ENCODE measurements at places on chromosomes 16 and 17.

- DNase-seq = no peak
Measured at GRCh38 chr17:51909971-51910370, 248.5 kb downstream of the CA10 start.

GRCh38 chr17:57242148-57242547 is 14.2 kb upstream of the MSI2 start:
- no peak for DNase-seq

- no peak for DNase-seq
Measured at GRCh38 chr17:80992077-80992947, 671 bp downstream of the CHMP6 start.

DNA sequence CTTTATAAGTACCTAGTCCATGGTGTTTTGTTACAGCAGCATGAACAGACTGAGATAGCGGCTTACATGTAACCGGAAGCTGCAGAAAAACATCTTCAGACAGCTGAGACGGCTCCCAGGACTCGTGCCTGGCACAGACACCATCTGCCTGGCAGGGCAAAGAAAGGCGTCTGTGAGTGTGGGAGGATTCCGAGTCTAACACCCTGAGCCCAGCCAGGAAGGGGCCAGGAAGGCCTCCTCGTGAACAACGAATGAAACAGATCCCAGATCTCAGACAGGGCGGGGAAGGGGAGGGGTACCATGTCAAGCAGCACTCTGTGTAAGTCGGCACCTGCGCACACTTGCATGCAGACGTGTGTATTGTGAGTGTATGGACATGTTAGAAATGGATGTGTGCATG is 4.4 kb upstream of the CSNK1D start:
- no peak for DNase-seq

DNA sequence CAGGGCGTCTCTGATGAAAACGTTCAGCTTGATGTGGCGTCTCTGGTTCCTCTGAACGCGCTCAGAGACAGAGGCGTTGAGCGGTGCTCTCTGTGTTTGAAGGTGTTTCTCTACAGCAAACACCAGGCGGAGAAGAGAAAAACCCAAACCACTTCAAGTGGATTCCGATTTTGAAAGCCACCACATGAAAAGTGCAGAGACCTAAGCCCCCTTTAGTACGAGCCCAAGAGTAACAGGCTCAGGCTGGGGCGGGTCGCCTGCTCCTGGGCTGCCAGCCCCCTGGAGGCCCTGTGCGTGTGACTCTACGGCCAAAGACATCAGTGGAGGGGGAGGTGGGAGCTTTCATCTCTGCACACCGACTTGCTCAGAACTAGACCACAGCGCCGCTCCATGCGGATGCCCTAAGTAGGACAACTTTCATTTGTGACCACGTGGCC is 328.4 kb downstream of the MAF start:
- no peak for DNase-seq

DNA sequence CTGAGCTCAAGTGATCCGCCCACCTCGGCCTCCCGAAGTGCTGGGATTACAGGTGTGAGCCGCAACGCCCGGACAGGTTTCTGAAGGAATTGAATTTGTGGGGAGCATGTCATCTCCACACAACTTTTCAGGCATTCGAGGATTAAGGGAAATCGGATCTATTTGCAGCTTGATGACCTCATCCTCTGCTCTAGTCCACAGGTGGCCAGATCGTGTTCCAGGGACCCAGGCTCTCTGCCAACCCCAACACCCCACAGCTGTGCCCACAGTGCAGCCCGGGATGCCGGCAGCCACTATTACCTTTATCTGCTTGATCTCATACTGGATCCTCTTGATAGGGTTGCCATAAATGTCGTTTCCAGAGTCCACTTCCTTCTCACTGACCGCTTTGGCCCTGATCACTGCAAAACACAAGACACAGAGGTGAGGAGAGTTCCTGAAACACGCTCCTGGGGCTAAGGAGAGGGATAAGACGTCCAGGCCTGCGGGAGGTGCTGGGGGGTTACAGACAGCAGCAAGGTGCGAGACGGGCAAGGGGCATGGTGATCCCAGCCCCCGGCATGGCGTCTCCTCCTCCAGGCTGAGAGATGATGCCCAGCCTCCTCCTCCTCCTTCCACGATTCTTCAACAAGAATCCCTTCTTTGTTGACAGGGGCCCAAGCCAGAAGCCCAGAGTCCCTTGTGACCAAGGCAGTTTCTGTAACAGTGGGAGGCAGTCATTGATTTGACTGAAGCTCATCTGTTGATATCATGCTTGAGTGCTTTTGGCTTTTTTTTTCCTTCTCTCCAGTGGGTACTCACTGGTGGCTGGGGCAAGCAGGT is 29.3 kb downstream of the CEP295NL start:
- DNase-seq = no peak

DNA sequence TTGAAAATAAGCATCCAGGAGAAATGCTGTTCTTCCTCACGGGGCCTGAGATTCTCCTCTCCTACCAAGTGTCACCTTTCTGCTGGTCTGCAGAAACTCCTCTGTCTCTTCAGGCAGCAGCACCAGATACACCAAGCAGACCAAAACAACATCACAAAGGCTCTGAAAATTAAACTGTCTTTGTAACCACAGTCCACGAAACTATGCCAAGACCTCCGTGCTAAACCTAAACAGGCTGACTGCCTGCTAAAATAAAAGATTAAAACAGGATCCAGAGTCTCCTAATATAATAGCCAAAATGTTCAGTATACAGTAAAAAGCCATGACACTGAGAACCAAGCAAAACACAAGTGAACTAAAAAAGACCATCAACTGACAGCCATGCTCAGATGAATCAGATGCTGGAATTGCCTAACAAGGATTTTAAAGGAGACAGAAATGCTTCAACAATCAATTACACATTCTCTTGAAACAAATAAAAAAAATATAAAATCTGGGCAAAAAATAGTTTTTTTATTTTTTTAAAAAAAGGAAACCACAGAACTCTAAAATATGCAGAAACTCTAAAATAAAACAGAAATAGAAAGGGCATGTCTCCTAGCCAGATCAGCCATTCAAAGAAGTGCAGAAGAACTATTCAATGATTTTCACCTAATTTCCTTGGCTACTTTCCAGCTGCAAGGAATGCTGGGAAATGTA is 50.3 kb upstream of the TOX3 start:
- no peak for DNase-seq

- peak; percentile 32 for DNase-seq
Measured at GRCh38 chr16:50208460-50208931, 55.4 kb downstream of the TENT4B start.

- DNase-seq = no peak
Measured at GRCh38 chr17:75945211-75945610, 4.4 kb upstream of the FBF1 start.

DNA sequence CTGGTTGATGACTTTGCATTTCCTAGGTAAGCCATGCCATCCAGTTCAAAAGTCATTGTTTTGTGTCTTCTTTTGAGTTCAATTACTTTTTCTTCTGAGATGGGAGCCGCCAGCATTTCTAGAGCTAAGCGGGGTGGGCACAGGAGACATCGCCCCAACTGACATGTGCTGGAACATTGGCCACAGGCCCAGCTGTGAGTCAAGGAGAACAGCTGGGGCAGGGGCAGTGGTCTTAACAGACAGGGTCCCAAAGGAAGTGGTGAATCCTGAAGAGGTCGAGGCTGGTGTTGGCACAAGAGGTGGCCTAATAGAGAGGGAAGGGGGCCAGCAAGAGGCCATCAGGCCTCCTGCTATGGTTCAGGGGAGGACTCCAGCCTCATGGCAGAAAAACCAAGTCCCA is 17.1 kb downstream of the RAB11FIP4 start:
- no peak for DNase-seq

DNA sequence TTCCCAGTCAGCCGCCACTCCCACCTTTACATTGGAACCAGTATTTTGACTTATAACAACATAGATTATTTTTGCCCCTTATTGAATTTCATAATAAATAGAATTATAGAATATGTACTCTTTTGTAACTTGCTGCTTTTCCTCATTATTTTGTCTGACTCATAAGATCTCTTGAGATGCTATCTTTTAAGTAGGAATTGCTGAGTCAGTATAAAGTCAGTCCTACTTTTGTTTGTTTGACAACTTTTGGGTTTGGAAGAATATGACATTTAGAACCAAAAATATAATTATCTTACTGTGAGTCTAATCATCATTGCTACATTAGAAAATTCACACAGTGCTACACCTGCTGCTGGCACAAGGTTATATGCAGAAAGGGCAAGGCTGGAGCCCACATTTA is 69.7 kb downstream of the STXBP4 start:
- peak; percentile 25 for DNase-seq

DNA sequence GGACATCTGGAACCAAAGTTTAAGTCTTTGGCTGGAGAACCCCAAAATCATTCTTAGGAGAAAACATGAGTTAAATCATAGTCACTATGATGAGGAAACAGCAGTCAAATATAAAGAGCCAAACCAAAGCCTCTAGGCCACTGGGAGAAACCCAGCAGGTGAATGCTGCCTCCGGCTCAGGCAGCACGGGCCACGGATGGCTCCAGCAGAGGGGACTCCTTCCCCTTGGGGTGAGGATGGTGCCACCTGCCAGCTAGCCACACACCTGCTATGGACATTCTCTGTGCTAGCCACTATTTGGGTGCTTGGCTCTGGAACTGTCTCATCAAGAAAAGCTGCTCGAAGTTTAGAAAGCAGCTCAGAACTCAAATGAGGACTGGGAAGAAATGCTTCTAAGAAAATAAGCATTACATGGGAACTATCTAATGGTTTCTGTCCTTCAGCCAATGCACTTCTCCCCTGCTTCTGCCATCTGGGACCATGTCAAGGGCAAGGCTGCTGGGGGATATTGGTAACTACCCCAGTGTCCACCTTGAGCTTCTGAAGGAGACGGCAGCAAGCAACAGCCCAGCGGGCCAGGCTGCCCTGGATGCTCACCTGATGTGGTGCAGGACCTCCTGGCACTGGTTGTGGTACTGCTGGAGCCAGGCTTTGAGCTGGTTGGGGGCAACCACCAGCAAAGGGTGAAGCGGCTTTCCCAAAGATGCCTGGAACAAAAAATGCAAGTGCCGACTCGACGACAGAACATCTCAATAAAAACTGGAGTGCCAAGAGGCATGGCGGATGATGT is 22.5 kb downstream of the ELAC2 start:
- DNase-seq = no peak

- DNase-seq = no peak
Measured at GRCh38 chr17:3039736-3040135, 23.7 kb downstream of the OR1D5 start.

GRCh38 chr16:30005341-30006094 is 5.3 kb downstream of the DOC2A start:
- DNase-seq = peak; percentile 25

- DNase-seq = no peak
Measured at GRCh38 chr17:44970136-44970741, 2.1 kb upstream of the C1QL1 start.

GRCh38 chr17:4162321-4162720 is 19.3 kb downstream of the CYB5D2 start:
- no peak for DNase-seq

DNA sequence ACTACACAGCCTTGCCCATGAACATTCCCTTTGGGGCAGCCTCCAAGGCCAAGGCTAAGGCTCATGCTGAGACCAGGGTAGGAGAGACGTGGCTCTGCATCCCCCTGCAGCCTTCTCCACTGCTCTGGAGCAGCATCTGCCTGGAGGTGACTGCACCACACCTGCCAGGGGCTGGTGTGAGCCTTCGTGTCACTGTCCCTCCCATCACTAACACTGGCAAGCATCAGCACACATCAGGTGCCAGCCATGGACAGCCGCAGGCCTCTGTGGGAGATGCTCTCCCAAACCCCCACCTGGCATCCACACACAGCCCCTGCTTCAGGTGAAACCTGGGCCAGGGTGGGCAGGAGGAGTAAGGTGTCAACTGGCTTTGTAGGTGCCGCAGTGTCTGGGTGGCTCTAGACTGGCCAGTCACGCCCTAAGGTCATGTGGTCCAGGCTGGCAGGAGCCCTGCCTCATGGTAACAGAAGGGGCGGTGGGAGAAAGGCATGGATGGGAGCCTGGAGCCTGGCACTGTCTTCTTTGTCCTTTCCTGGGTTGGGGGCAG is 18.1 kb upstream of the MTSS2 start:
- no peak for DNase-seq

- DNase-seq = no peak
Measured at GRCh38 chr16:50165473-50165872, 12.4 kb downstream of the TENT4B start.

GRCh38 chr17:58710948-58711552 is 18.6 kb downstream of the RAD51C start:
- peak; percentile 58 for DNase-seq

- no peak for DNase-seq
Measured at GRCh38 chr17:29611351-29612093, 11.2 kb downstream of the CORO6 start.

DNA sequence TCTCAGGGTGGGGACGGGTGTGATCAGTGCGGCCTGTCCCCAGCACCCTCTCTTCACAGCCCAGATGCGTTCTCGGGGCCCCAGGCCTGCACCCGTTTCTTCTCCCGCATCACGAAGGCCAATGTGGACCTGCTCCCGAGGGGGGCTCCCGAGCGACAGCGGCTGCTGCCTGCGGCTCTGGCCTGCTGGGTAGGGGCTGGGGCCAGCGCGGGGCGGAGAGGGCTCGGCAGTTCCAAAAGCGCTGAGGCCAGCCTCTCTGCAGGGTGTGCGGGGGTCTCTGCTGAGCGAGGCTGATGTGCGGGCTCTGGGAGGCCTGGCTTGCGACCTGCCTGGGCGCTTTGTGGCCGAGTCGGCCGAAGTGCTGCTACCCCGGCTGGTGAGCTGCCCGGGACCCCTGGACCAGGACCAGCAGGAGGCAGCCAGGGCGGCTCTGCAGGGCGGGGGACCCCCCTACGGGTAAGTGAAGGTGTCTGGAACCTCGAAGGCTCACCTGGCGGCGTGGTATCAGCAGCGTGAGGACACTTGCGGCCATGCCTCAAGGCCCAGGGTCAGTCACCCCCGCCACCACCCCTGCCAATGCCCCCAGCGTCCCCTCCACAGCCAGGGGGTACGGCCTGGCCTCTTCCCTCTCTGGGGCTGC is 4.4 kb downstream of the MSLN start:
- no peak for DNase-seq

DNA sequence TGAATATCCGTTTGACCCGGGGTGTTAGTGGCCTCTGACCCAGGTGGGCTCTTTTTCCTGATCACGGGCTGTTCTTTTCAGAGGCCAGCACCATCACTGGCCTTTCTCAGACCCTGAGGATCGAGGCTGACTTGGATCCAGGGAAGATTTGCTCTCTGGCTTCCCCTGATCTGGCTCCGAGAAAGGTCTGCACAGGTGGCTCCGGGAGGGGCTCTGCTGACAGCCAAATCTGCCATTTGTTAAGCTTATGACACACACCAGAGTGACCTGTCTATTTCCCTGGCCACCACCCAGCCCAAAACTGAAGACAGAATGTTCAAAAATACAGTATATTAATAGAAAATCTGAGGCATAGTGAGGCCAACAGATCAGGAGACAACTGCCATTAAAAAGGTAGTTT is 221.8 kb upstream of the TNRC6C start:
- no peak for DNase-seq

DNA sequence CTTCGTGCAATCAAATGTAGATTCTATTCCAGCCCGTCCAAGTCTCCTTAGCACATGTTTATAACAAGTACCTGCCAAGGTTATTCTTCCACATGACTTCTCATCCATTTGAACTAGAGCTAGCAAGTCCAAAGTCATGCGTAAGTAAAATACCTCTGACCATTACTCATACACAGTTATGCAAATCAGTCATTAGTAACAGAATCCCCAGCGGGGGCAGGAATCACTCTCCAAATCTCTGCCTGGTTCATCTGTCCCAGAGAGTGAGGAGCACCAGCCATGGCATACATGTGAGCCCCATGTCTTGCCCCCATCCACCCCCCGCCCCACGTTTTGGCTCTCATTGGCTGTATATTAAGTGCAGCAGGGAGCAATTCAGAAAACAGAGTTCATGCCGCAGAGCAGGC is 27.7 kb downstream of the SRL start:
- DNase-seq = peak; percentile 92

Data from amniotic epithelial cell (primary cell).